ENCODE measurements at places on chromosomes 4 and X.

DNA sequence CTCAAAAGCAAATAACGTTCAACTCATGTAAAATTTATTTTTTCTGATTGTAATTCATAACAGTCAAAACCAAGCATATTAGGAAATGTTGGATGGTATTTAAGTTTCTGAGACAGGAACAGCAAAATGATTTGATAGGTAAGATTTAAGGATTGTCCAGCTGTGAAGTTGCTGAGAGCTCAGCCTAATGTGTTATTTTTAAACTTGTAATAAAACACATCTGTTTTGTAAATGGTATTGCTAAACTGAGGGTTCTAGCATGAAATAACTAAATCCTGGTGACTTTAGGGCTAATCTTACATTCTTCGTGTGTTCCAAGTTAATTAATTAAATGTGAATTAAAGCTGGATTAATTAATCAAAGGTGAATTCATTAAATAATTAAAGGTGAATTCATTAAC is 13.3 kb downstream of the TLR10 start:
- no peak for DNase-seq

DNA sequence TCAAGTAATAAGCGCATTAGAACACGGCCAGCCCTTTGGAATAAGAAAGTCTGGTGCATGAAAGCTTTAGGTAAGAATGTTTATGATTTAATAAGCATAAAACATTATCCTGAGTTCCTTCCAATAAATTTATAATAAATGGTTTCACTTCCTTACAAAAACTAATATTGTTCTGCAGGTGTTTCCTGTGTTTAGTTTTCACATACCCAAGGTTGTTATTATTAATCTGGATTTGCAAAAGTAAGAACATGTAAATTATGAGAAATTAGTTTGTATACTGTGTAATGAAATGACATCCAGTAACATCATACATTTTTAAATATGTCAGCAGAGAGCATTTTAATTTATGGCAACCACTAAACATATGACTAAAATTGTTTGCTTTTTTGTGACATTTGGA is 72.1 kb downstream of the BANK1 start:
- no peak for DNase-seq

DNA sequence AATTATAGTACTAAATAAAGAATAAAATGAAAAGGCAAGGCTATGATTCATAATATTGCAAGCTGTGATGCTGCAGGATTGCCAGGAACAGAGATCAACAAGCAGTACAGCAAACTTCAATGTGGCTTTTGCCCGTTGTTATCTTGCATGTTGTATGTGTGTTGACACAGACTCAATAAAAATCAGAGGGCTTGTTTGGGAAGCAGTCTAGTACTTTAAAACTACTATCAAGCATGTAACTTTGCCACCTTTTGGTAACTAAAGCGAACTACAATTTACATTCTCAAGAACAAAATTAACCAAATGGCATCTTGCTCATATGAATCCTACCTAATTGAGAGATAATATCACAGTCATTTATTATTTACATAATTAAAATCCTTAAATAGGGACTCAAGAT is 79.8 kb upstream of the GPM6A start:
- DNase-seq, result no peak

- DNase-seq, result no peak
These were observed 46.0 kb downstream of the TFDP3 start for GRCh38 chrX:133171962-133172708.

- no peak for DNase-seq
These were observed 7.6 kb downstream of the CYBB start for GRCh38 chrX:37787423-37787869.

GRCh38 chr4:76147454-76148141 is 599 bp downstream of the NUP54 start:
- DNase-seq, result peak; percentile 12
